G401 (cell line): ENCODE measurements at places on chromosomes 1 and 21.

GRCh38 chr1:47257224-47257623, 25.2 kb upstream of the TAL1 start:
- DNase-seq = no peak

- no peak for DNase-seq
Measured at GRCh38 chr1:235423214-235423652, 56.0 kb downstream of the TBCE start.

- DNase-seq = no peak
Measured at GRCh38 chr1:202698276-202698675, 12.0 kb downstream of the SYT2 start.

GRCh38 chr1:27570356-27570755, 33.6 kb downstream of the AHDC1 start:
- DNase-seq = no peak
